ENCODE measurements at places on chromosomes 2 and 18.

DNA sequence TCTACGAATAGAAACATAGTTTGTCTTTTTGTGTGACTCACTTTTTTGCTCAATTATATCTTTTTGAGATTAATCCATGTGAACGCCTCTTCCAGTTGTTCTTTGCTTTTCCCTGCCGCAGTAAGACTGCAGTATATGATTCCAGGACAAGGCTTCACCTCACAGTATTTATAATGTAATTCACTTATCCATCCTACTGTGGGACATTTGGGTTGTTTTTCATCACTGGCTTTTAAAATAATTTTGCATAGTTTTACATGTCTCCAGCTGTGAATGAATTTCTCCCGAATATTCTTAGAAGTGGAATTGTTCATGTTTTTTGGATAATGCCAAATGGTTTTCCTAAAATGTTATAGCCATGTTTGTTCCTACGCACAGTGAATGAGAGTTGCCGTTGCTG, 21.9 kb downstream of the COPS9 start:
- DNase-seq = no peak

GRCh38 chr2:237670641-237671040, 43.3 kb downstream of the LRRFIP1 start:
- DNase-seq = no peak

- no peak for DNase-seq
These were observed 692.3 kb downstream of the LRP1B start for GRCh38 chr2:141438536-141438935.

DNA sequence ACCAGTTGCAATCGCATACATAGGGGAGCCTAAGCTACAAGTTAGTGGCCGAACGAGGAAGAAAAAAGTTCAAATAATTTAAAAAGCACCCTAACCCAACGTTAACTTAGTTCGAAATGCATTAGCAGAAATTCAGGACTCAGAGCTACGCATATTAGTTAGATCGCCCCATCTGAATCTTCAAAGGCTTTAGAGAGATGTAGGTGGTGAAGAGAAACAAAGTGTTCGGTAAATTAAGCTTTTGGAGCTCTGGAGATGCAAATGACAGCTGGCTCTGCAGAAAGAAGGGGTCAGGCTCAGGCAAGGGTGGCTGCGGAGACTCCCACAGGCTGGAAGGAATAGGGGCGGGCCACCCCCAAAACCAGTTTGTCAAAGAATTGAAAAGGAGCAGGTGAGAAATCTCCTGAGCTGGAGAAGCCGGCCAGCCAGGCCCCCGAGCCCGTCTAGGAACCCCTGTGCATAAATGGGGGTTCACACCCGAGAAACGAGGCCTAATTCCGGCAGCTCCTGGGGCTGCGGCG, 621 bp downstream of the TXNL1 start:
- no peak for DNase-seq

DNA sequence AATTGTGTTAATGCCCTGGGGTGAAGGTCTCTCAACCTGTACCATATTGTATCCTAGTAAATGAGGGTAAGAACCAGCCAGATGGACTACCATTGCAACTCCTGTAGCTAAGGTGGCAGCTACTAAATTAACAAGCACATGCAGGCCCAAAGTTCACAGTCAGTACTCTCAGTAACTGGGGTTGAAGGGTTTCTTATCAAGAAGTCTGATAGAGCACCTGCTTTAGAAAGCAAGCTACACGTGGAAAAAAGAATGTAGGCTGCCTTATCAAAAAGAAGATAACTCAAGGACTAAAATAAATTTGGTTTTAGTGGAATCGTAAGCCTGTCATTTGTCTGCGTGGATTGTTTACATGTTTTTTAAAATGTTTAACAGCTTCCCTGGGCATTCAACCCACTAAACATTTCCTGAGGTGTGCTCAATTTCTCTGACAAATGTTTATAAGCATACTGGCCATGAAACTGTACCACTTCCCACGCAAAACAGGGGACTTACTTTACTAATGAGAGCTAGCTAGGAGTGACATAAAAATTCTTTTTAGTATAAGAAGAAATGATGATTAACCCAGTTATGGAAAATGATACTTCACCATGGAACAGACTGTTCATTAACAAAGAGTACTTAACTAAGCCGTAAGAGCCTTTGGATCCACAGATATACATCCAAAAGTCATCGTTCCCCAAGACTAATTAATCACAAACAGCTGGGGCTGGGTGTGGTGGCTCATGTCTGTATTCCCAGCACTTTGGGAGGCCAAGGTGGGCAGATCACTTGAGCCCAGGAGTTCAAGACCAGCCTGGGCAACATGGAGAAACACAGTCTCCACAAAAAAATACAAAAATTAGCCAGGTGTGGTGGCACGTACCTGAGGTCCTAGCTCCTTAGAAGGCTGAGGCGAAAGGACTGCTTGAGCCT, 36.5 kb downstream of the LPIN2 start:
- DNase-seq = peak; percentile 7
